Aorta (tissue), 5 donors: ENCODE measurements at places on chromosomes 4 and X. TPM values are rescaled to one million over a fixed set of nuclear protein-coding genes. Genes with fewer than 3 reads are reported as not detected.

Gene HSD17B13
- total RNA-seq, result 1.1 TPM

Gene CASK
- total RNA-seq, result 51.1 TPM

Gene SPOCK3
- not detected for total RNA-seq

Gene MAGEA1
- total RNA-seq, result not detected

Gene DCAF4L1
- total RNA-seq, result 0.48 TPM

Gene SMIM10L2A
- 1.0 TPM for total RNA-seq

Gene MAGEB16
- total RNA-seq, result not detected

Gene ENPEP
- 4.8 TPM for total RNA-seq

Gene GLUD2
- total RNA-seq, result 1.6 TPM

Gene ZCCHC18
- 1.6 TPM for total RNA-seq

Gene SLC4A4
- total RNA-seq, result 3.7 TPM

Gene USP17L5
- total RNA-seq, result not detected

Gene PRRG3
- 0.49 TPM for total RNA-seq

Gene USP26
- not detected for total RNA-seq

Gene TACR3
- not detected for total RNA-seq

Gene APOO
- 5.6 TPM for total RNA-seq

Gene MGARP
- 3.7 TPM for total RNA-seq

Gene PRKX
- total RNA-seq, result 19.1 TPM

Gene SRP72
- 84.6 TPM for total RNA-seq

Gene BCLAF3
- 16.8 TPM for total RNA-seq

Gene AREG
- total RNA-seq, result 22.4 TPM

Gene GASK1B
- 173 TPM for total RNA-seq

Gene PAGE1
- total RNA-seq, result not detected

Gene RNF175
- total RNA-seq, result 1.0 TPM

Gene NSDHL
- 9.4 TPM for total RNA-seq

Gene IL13RA1
- total RNA-seq, result 90.1 TPM

Gene MAGEA11
- not detected for total RNA-seq

Gene BLOC1S4
- total RNA-seq, result 10.8 TPM

Gene SRPX2
- total RNA-seq, result 48.2 TPM

Gene ZNF630
- total RNA-seq, result 7.7 TPM

Gene H2AZ1
- 99.2 TPM for total RNA-seq

Gene NAA10
- total RNA-seq, result 87.3 TPM

Gene PHEX
- total RNA-seq, result 0.39 TPM

Gene CDS1
- total RNA-seq, result 0.48 TPM

Gene CT47C1
- not detected for total RNA-seq

Gene CORIN
- 0.52 TPM for total RNA-seq

Gene ZIC3
- not detected for total RNA-seq

Gene CXCR3
- 0.49 TPM for total RNA-seq

Gene NR0B1
- not detected for total RNA-seq

Gene SLC10A4
- total RNA-seq, result 0.48 TPM

Gene RHOXF2B
- total RNA-seq, result not detected

Gene SPANXN4
- not detected for total RNA-seq

Gene ZBTB33
- 7.9 TPM for total RNA-seq

Gene ITGB1BP2
- 22.3 TPM for total RNA-seq

Gene SSX2
- total RNA-seq, result not detected

Gene SERTM2
- not detected for total RNA-seq

Gene DMRTC1
- not detected for total RNA-seq

Gene KLHL13
- 6.8 TPM for total RNA-seq

Gene FAT4
- 48.0 TPM for total RNA-seq

Gene DCX
- not detected for total RNA-seq

Gene IL1RAPL2
- not detected for total RNA-seq

Gene GAGE12E
- total RNA-seq, result not detected

Gene ARHGAP6
- 19.5 TPM for total RNA-seq

Gene PFKFB1
- 0.30 TPM for total RNA-seq

Gene BST1
- total RNA-seq, result 9.3 TPM

Gene LRPAP1
- 128 TPM for total RNA-seq

Gene STPG2
- 0.65 TPM for total RNA-seq

Gene JAKMIP1
- total RNA-seq, result 0.21 TPM

Gene ZMAT1
- total RNA-seq, result 9.0 TPM

Gene ARMCX5
- 9.7 TPM for total RNA-seq
